ENCODE measurements at places on chromosomes 2 and 18. TPM values are rescaled to one million over a fixed set of nuclear protein-coding genes. Genes with fewer than 3 reads are reported as not detected.

The CPLX4 gene
- 0.20 TPM for total RNA-seq

The PTRHD1 gene
- 57.3 TPM for total RNA-seq

The CNRIP1 gene
- 55.9 TPM for total RNA-seq

The LOXL3 gene
- 18.2 TPM for total RNA-seq

The CXCR1 gene
- total RNA-seq: not detected

The FLACC1 gene
- 5.0 TPM for total RNA-seq

The DNER gene
- total RNA-seq: 56.5 TPM

The RAX gene
- total RNA-seq: 0.22 TPM

The CDH7 gene
- 23.1 TPM for total RNA-seq

The LRP2 gene
- 3.8 TPM for total RNA-seq

DNA sequence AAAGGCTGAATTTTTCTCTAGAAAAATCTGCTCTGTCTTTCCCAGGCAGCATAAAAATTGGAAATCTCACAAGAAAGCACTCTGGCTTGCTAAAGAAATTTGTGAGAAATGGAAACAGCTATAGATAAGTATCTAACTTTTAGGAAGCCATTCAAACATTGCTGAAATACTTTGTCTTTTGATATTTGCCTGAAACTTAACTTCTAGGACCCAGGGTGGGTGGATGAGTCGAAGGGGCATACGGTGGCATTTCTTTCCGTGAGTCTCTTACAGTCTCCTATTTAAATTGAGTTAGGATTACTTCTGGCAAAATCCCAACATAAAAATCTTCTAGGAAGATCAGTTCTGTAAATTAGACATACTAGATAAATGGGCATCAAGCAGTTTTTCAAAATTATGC is 532 bp upstream of the COL3A1 start:
- no peak for DNase-seq
- peak overlapping the region; percentile 75 for H3K4me3 ChIP-seq
- H3K36me3 ChIP-seq: no peaks in the 10 kb centered on the region
- H3K27ac ChIP-seq: peak overlapping the region; percentile 96
- no peaks in the 10 kb centered on the region for H3K4me1 ChIP-seq

- peaks cover 4% of the 10 kb centered on the region for H3K36me3 ChIP-seq
- no peak overlapping the region for H3K4me3 ChIP-seq
- peaks cover 25% of the 10 kb centered on the region for H3K27me3 ChIP-seq
- H3K27ac ChIP-seq: no peak overlapping the region
- no peaks in the 10 kb centered on the region for H3K4me1 ChIP-seq
Measured at GRCh38 chr2:70936979-70937811, 1.5 kb downstream of the ATP6V1B1 start.

DNA sequence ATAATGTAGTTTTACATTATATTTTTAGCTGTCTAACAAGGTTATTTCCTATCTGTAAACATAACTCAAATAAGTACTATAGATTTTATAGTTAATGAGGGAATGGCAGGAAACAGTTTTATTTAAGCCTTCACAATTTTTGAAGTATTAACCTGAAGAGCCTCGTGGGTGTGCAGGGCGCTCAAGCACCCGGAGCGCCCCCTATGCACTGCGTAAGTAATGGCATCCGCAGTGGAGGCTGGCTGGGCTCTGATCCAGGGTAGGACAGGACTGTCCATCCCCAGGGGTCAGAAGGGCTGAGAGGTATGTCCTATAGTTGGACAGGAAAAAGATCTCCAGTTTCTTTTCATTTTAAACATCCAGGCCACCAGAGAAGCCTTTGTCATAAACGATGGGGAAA is 8.2 kb upstream of the GBX2 start:
- H3K4me1 ChIP-seq: peaks cover 48% of the 10 kb centered on the region
- H3K4me3 ChIP-seq: no peak overlapping the region
- H3K36me3 ChIP-seq: no peaks in the 10 kb centered on the region
- peak; percentile 23 for DNase-seq
- no peak overlapping the region for H3K27ac ChIP-seq

- no peak overlapping the region for H3K27ac ChIP-seq
- no peak overlapping the region for H3K4me3 ChIP-seq
- H3K36me3 ChIP-seq: no peaks in the 10 kb centered on the region
- DNase-seq: no peak
Measured at GRCh38 chr2:30641765-30642345, 165.4 kb downstream of the CAPN13 start.

DNA sequence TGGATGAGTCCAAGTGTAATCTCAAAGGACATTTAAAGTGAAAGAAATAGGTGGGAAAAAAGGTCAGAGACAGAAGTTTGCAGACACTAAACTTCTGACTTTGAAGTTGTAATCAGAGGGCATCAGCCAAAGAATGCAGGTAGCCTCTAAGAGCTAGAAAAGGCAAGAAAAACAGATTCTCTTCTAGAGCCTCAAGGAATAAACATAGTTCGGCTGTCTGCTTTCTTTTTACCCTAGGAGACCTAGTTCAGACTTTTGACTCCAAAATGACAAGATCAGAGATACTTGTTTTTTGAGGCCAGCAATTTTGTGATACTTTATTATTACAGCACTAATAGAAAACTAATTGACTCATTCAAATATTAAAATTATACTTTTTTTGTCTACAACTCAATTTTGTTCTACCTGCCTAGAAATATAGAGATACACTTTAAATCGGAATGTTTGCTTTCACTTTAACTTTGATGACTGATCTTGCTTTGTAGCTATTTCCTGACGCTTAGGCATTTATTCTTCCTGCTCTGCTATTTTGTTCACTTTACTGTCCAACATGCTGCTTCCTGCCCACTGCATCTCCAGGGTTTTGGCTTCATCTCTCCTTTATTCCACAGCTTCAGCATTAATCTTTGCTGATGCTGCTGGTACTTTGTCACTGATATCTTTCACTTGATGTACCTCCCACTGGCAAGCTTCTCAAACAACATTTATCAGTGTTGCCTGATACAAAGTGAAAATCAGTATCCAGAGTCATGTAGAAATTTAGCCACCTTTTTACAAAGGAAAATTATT is 272.5 kb downstream of the DSEL start:
- no peak overlapping the region for H3K27ac ChIP-seq
- no peak for DNase-seq
- no peaks in the 10 kb centered on the region for H3K4me1 ChIP-seq
- no peaks in the 10 kb centered on the region for H3K36me3 ChIP-seq
- no peak overlapping the region for H3K4me3 ChIP-seq

- no peak overlapping the region for H3K27ac ChIP-seq
- peak overlapping the region; percentile 60 for H3K4me3 ChIP-seq
- peak; percentile 90 for DNase-seq
- H3K27me3 ChIP-seq: no peaks in the 10 kb centered on the region
- peaks cover 18% of the 10 kb centered on the region for H3K36me3 ChIP-seq
- peaks cover 37% of the 10 kb centered on the region for H3K4me1 ChIP-seq
Measured at GRCh38 chr2:20650393-20650876, 463 bp downstream of the HS1BP3 start.

GRCh38 chr18:10041180-10041579 is 127.4 kb downstream of the VAPA start:
- H3K27ac ChIP-seq: no peak overlapping the region
- H3K27me3 ChIP-seq: no peaks in the 10 kb centered on the region
- no peaks in the 10 kb centered on the region for H3K36me3 ChIP-seq
- H3K4me1 ChIP-seq: peaks cover 12% of the 10 kb centered on the region
- DNase-seq: no peak

GRCh38 chr18:55605733-55606338 is 17.8 kb upstream of the TCF4 start:
- DNase-seq: no peak
- H3K27ac ChIP-seq: no peak overlapping the region
- H3K36me3 ChIP-seq: no peaks in the 10 kb centered on the region
- H3K27me3 ChIP-seq: no peaks in the 10 kb centered on the region
- H3K4me1 ChIP-seq: no peaks in the 10 kb centered on the region
- H3K4me3 ChIP-seq: no peak overlapping the region

DNA sequence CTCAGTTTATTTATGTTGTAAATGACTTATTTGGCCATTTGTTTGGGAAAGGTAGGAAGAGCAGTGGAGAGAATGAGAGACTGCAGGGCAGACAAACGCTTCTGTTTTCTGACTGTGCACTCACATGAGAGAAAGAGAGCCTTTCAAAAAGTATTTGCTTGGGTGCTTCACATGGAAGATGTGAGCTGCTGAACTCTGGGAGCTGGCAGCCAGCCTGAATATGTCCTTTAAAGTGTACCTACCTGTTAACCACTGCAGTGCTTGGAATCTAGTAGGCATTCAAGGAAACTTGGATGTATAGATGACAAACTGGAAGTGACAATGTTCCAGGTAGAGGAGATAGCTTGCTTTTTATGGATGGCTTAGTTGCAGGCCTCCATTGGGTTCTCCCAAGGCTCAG is 68.8 kb downstream of the PTPRM start:
- H3K4me3 ChIP-seq: no peak overlapping the region
- no peak for DNase-seq
- H3K27me3 ChIP-seq: no peaks in the 10 kb centered on the region

- peaks cover 66% of the 10 kb centered on the region for H3K36me3 ChIP-seq
- H3K4me3 ChIP-seq: no peak overlapping the region
- H3K27me3 ChIP-seq: no peaks in the 10 kb centered on the region
- no peak overlapping the region for H3K27ac ChIP-seq
- DNase-seq: no peak
Measured at GRCh38 chr2:25145803-25146202, 22.6 kb downstream of the POMC start.

DNA sequence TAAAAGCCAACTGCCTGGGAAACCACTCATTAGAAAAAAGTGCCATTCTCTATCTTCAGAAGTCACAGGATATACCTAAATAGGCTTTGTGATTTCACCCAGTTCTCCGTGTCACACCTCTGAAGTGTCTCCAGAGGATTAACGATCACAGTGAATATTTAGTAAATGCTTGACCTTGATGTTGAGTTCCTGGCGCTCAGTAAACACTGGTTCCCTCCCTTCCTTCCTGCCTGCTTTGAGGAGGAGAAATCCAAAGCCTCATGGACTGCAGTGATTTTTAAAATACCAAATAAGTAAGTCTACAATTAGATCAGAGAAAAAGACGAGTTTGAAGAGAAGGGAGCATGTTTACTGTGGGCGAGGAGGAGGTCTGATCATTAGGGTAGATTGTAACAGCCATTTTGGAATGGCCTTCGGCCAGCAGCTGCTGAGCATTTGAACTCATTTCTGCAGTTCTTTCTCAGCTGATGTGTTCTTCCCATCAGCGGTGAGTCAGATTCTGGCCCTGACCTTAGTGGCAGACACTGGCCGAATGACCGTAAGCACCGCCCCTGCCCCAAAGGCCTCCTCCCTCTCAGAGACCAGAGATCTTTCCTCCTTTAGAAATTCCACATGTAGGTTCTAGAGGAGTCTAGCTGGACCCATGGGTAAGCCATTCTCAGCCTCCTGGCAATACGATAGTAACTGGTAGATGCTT is 62.1 kb upstream of the SLC16A14 start:
- DNase-seq: no peak
- no peaks in the 10 kb centered on the region for H3K4me1 ChIP-seq
- H3K27me3 ChIP-seq: no peaks in the 10 kb centered on the region
- no peaks in the 10 kb centered on the region for H3K36me3 ChIP-seq

- H3K27me3 ChIP-seq: no peaks in the 10 kb centered on the region
- no peak overlapping the region for H3K4me3 ChIP-seq
- no peak for DNase-seq
Measured at GRCh38 chr18:23852236-23853045, 162.1 kb upstream of the TTC39C start.

- no peaks in the 10 kb centered on the region for H3K27me3 ChIP-seq
- H3K27ac ChIP-seq: no peak overlapping the region
- no peak overlapping the region for H3K4me3 ChIP-seq
- DNase-seq: no peak
- H3K4me1 ChIP-seq: no peaks in the 10 kb centered on the region
- no peaks in the 10 kb centered on the region for H3K36me3 ChIP-seq
Measured at GRCh38 chr2:179886-180285, 83.9 kb downstream of the SH3YL1 start.

GRCh38 chr18:48356909-48357631 is 52.1 kb downstream of the ZBTB7C start:
- H3K36me3 ChIP-seq: no peaks in the 10 kb centered on the region
- H3K27me3 ChIP-seq: no peaks in the 10 kb centered on the region
- peak; percentile 14 for DNase-seq
- H3K27ac ChIP-seq: peak overlapping the region; percentile 33

DNA sequence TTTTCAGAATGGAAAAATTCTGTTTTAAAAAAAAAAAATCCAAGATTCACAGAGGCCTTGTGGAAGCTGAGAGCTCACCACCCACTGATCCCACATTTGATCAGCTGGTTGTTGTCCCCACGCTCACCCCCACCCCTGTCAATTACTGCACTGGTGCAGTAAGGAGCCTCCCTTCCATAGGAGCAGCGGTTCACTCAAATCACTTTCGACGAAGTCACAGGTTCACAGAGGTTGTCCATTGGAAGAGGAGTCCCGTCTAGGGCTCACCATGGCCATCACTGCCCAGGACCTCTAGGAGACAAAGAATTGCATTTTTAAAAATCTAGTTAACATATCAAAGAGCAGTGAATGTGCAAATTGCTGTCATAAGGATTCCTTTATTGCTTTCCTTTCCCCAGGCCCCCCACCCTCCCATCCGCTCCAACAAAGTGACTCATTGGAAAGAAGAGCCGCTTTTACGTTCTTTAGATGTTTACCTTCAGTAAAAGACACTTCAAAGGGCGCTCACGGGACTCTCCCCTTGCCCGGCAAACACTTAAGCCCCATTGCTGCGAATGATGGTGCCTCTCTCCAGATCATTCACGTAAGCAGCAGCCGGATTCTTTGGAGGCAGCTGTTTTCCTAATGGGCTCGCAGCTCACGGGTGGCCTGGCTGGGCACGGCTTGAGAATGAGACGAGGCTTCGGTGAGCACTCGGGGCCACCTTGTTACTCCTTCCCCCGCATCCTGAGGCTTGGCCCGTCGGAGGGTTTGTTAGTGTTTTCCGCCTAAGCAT is 165.5 kb upstream of the SALL3 start:
- H3K27me3 ChIP-seq: peaks cover 19% of the 10 kb centered on the region
- no peak overlapping the region for H3K4me3 ChIP-seq
- no peaks in the 10 kb centered on the region for H3K36me3 ChIP-seq

DNA sequence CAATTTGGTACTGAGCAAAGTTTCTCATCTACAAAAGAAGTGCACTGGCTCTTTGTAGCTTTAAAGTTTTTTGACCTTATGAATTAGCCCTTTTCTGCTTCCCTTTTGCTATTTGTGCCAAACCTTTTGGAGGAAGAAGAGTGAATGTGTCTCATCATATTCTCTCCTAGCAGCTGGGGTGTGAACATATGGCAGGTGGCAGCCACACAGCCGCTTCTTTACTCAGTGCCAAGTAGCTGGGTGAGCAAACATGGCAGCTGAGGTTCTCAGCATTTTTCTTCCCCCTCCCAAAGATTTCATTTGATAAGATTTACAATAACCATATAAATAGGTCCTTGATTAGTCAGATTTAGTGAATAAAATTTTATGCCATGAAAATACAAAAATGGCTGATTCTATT is 46.7 kb upstream of the STK17B start:
- no peaks in the 10 kb centered on the region for H3K36me3 ChIP-seq
- H3K4me3 ChIP-seq: no peak overlapping the region
- DNase-seq: no peak
- no peak overlapping the region for H3K27ac ChIP-seq
- H3K4me1 ChIP-seq: no peaks in the 10 kb centered on the region
- H3K27me3 ChIP-seq: no peaks in the 10 kb centered on the region

- peaks cover 7% of the 10 kb centered on the region for H3K4me1 ChIP-seq
- peak; percentile 6 for DNase-seq
- no peak overlapping the region for H3K4me3 ChIP-seq
- H3K27ac ChIP-seq: no peak overlapping the region
Measured at GRCh38 chr2:26982102-26982742, 11.8 kb downstream of the MAPRE3 start.

- peaks cover 9% of the 10 kb centered on the region for H3K4me1 ChIP-seq
- peaks cover 6% of the 10 kb centered on the region for H3K36me3 ChIP-seq
- no peak for DNase-seq
- H3K4me3 ChIP-seq: no peak overlapping the region
- no peak overlapping the region for H3K27ac ChIP-seq
Measured at GRCh38 chr2:241189856-241190201, 1.4 kb downstream of the ANO7 start.
